Heart left ventricle (tissue), 16 donors: ENCODE measurements at places on chromosomes 11 and 22. TPM values are rescaled to one million over a fixed set of nuclear protein-coding genes. Genes with fewer than 3 reads are reported as not detected.

- DNase-seq: no peak
- H3K27ac ChIP-seq: no peak overlapping the region
- H3K36me3 ChIP-seq: no peaks in the 10 kb centered on the region
- no peak overlapping the region for H3K4me3 ChIP-seq
These were observed 5.1 kb upstream of the SMARCB1 start for GRCh38 chr22:23781511-23782183.

DNA sequence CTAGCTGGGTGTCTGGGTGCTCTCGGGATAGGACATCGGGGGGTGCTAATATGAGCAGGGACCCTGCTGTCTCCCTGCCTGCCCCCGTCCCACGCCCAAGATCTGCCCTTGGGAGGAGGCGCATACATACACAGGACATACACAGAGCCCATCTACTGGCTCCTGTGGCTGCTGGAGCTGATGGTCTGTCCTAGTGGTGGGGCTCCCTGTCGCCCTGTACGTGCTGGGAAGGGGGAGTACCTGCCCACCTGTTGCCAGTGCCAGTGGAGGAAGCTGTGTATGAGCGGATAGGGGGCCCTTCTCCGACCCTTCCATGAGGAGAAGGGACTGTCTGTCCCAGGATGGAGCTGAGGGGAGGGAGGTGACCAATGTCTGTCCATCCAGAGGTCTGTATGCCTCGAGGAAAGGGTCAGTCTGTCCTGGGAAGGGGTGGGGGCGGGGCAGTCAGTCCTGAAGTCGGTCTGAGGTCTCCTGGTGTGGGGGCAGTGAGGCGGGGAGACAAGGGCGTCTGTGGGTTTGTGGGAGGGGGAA is 952 bp downstream of the TBC1D10A start:
- H3K27me3 ChIP-seq: no peaks in the 10 kb centered on the region
- no peaks in the 10 kb centered on the region for H3K36me3 ChIP-seq
- peak overlapping the region; percentile 96 for H3K4me3 ChIP-seq
- H3K4me1 ChIP-seq: peaks cover 61% of the 10 kb centered on the region
- no peak for DNase-seq

DNA sequence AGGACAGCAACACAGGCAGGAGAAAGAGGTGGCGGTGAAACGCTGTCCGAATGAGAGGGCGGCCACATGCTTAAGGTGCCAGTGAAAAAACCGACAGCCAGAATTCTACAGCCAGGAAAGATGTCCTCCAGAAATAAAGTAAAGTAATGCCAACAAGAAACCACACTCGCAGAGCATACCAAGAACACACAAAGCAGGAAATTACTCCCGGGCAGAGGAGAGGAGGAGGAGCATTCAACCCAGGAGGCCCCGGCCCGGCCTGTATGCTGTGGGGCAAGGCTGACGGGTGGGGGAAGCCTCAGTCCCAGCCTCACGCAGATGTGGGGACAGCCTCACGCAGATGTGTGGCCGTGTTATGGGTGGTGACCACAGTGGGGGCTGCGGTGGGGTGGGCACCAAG is 28.0 kb downstream of the CHID1 start:
- no peak overlapping the region for H3K27ac ChIP-seq
- H3K36me3 ChIP-seq: peaks cover 26% of the 10 kb centered on the region
- H3K4me1 ChIP-seq: no peaks in the 10 kb centered on the region
- no peak for DNase-seq
- H3K27me3 ChIP-seq: no peaks in the 10 kb centered on the region

GRCh38 chr11:43903078-43903477 is 22.4 kb downstream of the ALKBH3 start:
- peaks cover 62% of the 10 kb centered on the region for H3K36me3 ChIP-seq
- H3K27ac ChIP-seq: no peak overlapping the region

- H3K4me1 ChIP-seq: peaks cover 27% of the 10 kb centered on the region
- H3K27ac ChIP-seq: peak overlapping the region; percentile 64
- H3K27me3 ChIP-seq: no peaks in the 10 kb centered on the region
- no peak overlapping the region for H3K4me3 ChIP-seq
- no peak for DNase-seq
- H3K36me3 ChIP-seq: peaks cover 48% of the 10 kb centered on the region
These were observed 15.3 kb downstream of the IL18BP start for GRCh38 chr11:72013765-72014711.

DNA sequence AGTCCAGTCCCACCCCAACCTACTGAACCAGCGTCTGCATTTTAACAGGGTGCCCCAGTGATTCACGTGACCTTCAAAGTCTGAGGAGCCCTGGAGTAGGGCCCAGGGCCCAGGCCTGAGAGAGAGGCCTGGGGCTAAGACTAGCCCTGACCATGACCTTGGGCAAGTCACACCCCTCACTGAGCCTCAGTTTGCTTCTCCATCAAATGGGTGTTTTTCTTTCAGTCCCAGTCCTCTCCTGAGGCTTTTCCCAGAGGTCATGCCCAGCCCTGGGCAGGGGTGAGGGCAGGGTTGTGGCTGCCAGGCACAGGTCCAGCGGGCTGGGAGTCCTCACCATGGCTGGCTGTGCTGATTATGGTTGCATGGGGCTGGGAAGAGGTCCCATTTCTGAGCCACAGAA is 33.0 kb upstream of the GCAT start:
- peaks cover 4% of the 10 kb centered on the region for H3K4me1 ChIP-seq
- no peak for DNase-seq
- H3K36me3 ChIP-seq: peaks cover 50% of the 10 kb centered on the region
- no peaks in the 10 kb centered on the region for H3K27me3 ChIP-seq
- no peak overlapping the region for H3K27ac ChIP-seq

DNA sequence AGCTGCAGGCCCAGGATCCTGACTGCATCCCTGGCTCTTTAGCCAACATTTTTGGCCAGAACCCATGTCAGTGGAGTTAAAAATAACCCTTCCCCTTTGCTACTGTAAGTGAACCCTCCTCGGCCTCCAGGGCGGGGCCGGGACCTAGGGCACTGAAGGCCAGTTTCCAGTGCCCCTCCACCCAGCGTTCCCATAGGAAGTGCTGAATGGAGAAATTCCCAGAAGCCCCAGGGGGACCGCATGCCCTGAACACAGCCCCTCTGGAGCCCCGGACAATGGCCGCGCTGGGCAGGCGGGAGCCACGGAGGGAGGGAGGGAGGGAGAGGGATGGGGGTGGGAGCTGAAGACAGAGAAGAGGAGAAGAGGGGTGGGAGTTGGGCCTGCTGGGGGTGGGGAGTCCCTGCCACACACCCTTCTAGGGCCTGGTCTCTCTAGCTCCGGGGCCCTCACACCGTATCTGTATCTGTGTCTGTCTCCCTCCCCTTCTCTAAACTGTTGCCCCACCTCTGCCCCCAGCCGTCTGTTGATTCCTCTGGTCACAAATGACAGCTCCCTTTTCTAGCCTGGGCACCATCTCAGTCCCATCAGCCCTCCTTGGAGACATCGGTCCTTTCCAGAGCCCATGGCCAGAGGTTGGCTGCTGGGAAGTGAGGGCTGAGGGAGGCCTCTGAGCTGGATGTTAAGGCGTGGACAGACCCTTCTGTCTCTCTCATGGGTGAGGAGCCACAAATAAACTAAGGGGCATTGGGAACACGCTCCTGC is 10.9 kb downstream of the PDGFB start:
- H3K4me3 ChIP-seq: no peak overlapping the region
- H3K27ac ChIP-seq: peak overlapping the region; percentile 92
- peaks cover 39% of the 10 kb centered on the region for H3K4me1 ChIP-seq

- H3K27me3 ChIP-seq: no peaks in the 10 kb centered on the region
- no peaks in the 10 kb centered on the region for H3K36me3 ChIP-seq
- DNase-seq: no peak
- H3K4me1 ChIP-seq: peaks cover 16% of the 10 kb centered on the region
- H3K4me3 ChIP-seq: no peak overlapping the region
These were observed 12.9 kb downstream of the KIAA0930 start for GRCh38 chr22:45227645-45228400.

DNA sequence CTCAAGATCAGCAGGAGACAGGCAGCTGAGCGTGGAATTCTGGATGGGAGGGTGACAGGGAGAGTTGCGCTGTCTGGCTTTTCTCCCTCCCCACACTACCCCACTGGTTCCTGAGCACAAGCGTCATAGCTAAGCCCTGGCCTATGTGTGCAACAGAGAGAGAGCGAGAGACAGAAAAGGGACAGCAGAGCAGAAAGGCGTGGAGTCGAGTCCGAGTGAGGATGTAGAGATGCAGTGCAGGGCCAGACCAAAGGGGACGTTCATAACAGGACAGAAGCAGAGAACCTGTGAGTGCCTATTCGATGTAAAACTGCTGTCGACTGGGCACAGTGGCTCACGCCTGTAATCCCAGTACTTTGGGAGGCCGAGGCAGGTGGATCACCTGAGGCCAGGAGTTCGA is 94.0 kb upstream of the TMEM45B start:
- H3K4me1 ChIP-seq: no peaks in the 10 kb centered on the region
- H3K4me3 ChIP-seq: no peak overlapping the region

- no peak overlapping the region for H3K27ac ChIP-seq
- no peaks in the 10 kb centered on the region for H3K36me3 ChIP-seq
- no peak overlapping the region for H3K4me3 ChIP-seq
- H3K27me3 ChIP-seq: no peaks in the 10 kb centered on the region
These were observed 463.3 kb downstream of the SOX6 start for GRCh38 chr11:15893080-15893492.

GRCh38 chr22:37012262-37012904 is 6.9 kb downstream of the TST start:
- H3K27me3 ChIP-seq: no peaks in the 10 kb centered on the region
- H3K4me1 ChIP-seq: peaks cover 35% of the 10 kb centered on the region
- H3K36me3 ChIP-seq: peaks cover 4% of the 10 kb centered on the region
- DNase-seq: no peak

DNA sequence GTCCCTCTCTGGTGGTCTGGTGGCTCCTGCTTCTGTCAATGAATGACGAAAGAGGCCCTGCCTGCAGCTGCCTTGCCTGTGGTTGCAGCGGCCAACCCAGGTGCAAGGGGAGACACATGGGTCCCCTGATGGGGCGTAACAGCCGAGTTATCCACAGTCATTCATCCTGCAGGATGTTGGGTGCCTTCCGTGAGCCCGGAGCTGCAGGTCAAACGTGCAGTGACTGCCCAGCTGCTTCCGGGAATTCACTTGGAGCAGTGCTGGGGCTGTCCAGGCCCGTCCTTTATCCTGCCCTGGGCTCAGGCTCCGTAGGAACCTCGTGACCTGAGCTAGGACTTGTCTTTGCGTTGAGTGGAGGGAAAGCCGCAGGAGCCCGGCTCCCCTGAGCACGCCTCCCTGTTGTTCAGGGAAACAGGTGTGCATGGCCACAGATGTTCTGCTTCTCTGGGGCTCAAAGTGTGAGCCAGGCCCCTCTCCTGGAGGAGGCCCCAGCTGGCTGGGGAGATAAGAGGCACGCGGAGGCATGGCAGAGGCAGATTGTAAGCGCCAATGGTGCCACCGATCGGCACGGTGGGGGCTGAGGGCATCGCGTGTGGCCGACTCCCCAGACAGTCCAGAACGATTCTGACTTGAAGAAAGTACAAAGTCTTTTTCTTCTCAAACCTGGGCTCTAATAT is 635.4 kb downstream of the BRD1 start:
- H3K4me1 ChIP-seq: peaks cover 7% of the 10 kb centered on the region
- no peak overlapping the region for H3K27ac ChIP-seq
- no peaks in the 10 kb centered on the region for H3K27me3 ChIP-seq
- H3K36me3 ChIP-seq: no peaks in the 10 kb centered on the region
- DNase-seq: no peak
- no peak overlapping the region for H3K4me3 ChIP-seq

- no peak for DNase-seq
- H3K27me3 ChIP-seq: no peaks in the 10 kb centered on the region
- H3K27ac ChIP-seq: no peak overlapping the region
- H3K36me3 ChIP-seq: peaks cover 38% of the 10 kb centered on the region
These were observed 2.6 kb downstream of the ALG12 start for GRCh38 chr22:49915610-49916009.

DNA sequence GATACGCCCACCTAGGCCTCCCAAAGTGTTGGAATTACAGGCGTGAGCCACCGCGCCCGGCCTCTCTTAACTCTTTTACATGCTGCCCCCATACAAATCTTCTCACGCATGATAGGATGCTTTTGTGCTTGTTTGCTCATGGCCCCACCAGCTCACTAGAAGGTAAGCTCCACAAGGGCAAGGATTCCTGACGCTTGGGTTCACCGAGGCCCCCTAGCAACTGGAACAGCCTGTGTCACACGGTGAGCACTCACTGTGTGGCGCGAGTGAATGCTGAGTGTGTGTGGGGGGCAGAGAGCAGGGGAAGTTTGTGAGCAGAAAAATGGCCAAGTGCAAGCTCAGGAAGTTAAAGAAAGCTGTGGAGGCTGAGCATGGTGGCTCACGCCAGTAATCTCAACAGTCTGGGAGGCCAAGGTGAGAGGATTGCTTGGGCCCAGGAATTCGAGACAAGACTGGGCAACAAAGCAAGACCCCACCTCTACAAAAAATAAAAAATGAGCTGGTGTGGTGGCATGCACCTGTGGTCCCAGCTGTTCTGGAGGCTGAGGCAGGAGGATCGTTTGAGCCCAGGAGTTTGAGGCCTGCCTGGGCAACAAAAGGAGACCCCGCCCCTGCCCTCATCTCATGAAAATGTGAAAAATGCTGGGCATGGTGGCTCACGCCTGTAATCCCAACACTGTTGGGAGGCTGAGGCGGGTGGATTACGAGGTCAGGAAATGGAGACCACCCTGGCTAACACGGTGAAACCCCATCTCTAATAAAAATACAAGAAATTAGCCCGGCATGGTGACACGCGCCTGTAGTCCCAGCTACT is 2.3 kb downstream of the BAD start:
- H3K27me3 ChIP-seq: no peaks in the 10 kb centered on the region
- no peak overlapping the region for H3K4me3 ChIP-seq
- H3K4me1 ChIP-seq: peaks cover 27% of the 10 kb centered on the region

DNA sequence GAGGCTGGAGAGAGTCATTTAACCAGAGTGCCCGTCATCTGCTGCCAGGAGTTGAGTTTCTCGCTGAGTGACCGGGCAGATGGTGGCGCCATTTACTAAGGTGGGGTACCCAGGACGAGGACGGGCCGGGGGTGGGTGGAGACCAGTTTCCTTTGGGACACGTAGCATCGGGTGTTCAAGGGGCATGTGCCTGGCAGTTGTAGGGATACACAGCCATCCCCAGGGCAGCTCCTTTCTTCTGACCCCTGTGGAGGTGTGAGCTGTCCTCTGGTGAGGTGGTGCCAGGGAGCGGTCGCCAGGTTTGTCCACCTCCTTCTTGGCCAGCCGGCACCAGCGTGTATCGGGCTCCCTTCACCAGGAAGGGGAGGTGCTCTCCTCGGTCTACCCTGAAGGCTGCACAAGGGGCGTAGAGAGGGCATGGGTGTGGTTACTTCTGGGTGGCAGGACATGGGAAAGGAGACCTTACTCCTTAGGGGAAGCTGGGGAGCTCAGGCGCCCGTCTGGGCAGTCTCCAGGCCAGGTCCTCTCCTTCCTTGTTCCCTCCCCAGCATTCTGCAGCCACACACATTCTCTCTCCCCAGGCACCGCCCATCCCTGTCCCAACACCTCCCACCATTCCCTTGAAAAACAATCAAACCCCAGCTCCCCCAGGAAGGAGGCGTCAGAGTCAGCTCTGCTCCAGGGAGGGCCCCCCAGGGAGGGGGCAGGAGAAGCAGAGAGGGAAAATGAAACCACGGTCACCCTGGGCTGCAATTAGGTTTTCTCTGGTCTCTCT is 10.3 kb upstream of the MB start:
- H3K4me1 ChIP-seq: no peaks in the 10 kb centered on the region
- no peaks in the 10 kb centered on the region for H3K36me3 ChIP-seq
- H3K4me3 ChIP-seq: peak overlapping the region; percentile 58
- H3K27ac ChIP-seq: peak overlapping the region; percentile 78
- peak; percentile 83 for DNase-seq

Gene MS4A12
- polyA plus RNA-seq: not detected

Gene SNX15
- polyA plus RNA-seq: 29.5 TPM

Gene PIM3
- 50.2 TPM for polyA plus RNA-seq

Gene SEPTIN3
- polyA plus RNA-seq: 0.03 TPM

Gene APOBEC3B
- 1.0 TPM for polyA plus RNA-seq

Gene SH3BP1
- 2.2 TPM for polyA plus RNA-seq

Gene PLAAT5
- polyA plus RNA-seq: 1.1 TPM

Gene SAAL1
- 7.5 TPM for polyA plus RNA-seq
